HFFc6 (cell line): ENCODE measurements at places on chromosomes 4 and X.

GRCh38 chr4:16641971-16642370 is 256.5 kb downstream of the LDB2 start:
- DNase-seq = peak; percentile 33

- no peak for DNase-seq
These were observed 17.8 kb upstream of the ANOS1 start for GRCh38 chrX:8749697-8750096.

DNA sequence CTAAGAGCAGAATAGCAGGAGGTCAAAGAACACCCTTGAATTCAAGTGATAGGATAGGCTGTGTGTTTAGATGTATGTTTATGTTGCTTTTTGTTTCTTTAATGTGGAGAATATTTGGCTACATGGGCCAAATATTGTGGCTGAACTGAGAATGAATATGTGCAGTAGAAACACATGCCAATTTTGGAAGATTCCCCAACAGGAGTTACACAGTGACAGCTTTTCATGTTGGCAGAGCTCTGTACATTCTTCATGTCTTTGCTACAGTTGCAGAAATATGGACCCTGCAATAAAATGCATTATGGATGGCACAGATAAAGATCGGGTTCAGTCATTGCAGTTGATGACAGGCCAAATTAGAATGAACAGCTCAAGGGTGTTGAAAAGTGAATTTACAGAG is 82.8 kb upstream of the SLC4A4 start:
- DNase-seq = no peak

- no peak for DNase-seq
These were observed 29.7 kb upstream of the IL9R start for GRCh38 chrX:155967653-155968325.

- no peak for DNase-seq
These were observed 56.9 kb downstream of the OPHN1 start for GRCh38 chrX:68376373-68376772.

- DNase-seq = no peak
These were observed 341.4 kb upstream of the NOCT start for GRCh38 chr4:138674209-138674608.

DNA sequence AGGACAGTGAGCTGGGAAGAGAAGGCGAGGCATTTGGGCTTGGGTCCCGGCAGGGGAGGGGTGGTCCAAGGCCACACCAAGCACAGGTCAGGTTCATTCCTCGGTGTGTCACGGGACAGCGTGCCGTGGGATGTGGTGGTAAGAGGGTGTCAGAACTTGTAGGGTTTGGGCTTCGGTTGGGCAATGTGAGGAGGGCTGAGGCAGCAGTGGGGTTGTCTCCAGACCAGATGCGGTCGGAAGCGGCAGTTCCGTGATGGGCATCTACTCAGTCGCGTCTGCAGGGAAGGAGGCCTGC is 22.1 kb downstream of the ADRA2C start:
- DNase-seq = no peak

DNA sequence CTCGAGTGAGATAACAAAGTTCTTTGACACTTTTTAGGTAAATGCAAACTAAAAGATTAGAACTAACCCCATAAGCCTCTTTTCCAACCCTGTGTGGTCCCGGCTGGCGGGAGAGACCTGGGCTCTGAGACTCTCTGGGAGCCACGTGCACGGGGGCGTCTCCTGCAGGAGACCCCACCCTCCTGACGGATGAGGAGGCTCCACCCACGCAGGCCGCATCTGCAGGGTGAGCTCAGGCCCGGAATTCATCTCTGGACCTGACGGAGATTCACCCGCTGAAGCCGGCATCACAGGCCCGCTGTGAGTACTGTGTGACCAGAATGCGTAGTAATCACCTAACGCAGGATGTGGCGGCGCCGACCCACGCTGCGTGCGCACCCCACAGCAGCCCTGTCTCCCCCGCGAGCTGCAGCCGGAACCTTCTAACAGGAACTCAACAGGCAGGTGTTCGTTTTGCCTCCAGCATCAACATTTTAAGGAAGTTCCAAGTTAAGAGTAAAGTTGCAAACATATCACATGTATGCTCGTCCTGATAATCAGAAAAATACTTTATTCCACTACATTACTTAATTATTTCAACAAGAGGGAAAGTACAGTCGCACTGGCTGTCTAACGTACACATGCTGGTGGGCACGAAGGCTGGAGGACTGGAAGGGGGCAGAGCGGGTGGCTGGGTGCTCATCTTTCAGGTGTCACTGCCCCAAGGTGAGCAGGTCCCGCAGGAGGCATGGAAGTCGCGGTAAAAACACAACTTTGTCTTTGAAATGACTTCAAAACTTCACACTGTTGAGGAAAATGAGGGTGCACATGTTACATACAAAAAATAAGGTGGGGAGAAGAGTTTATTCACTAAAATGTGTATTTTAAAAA is 44.5 kb downstream of the FGFRL1 start:
- DNase-seq = no peak

DNA sequence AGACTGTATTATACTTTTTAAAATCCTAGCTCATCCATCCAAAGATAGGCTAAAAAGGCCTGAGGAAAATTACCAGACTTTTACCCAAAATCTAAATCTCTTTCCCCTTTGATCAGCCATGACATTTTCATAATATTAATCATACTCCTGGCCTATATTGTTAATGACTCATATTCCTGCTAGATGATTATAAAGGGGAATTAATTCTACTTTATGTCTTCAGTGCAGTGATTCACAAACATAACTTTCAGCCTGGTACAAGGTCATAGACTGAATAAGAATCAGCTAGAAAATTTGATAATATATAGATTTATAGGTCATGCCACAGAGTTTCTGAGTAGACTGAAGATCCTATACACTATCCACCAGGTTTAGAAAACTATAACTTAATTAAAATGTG is 1905.4 kb downstream of the C4orf33 start:
- no peak for DNase-seq

DNA sequence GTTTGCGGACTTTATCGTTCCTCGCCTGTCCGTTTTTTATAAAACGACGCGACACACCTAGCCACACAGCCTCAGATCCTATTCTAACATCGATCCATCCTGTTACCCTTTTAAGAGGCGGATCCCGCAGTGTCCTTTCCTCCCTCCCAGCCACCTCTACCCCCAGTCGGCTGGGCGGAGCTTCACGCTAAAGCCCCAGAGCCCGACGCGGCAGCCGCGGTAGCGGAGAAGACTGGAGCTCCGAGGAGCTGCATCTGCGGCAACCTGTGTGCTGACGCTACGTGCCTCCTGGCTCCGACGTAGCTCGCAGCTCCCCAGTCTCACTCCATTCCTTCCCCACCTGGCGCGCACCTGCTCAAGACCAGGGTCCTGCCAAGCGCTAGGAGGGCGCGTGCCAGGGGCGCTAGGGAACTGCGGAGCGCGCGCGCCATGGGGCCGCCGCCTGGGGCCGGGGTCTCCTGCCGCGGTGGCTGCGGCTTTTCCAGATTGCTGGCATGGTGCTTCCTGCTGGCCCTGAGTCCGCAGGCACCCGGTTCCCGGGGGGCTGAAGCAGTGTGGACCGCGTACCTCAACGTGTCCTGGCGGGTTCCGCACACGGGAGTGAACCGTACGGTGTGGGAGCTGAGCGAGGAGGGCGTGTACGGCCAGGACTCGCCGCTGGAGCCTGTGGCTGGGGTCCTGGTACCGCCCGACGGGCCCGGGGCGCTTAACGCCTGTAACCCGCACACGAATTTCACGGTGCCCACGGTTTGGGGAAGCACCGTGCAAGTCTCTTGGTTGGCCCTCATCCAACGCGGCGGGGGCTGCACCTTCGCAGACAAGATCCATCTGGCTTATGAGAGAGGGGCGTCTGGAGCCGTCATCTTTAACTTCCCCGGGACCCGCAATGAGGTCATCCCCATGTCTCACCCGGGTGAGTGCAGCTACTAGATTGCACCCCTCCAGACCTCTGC is at the start of gene RNF128:
RNF128 (plus strand) TSS at position 217 of the 953 bp plus-strand sequence; CDS start at position 430, 213 bp downstream.
- DNase-seq = no peak

- DNase-seq = no peak
These were observed 123.3 kb downstream of the CLCN4 start for GRCh38 chrX:10280071-10280470.

GRCh38 chrX:110327336-110327735 is 9.5 kb upstream of the AMMECR1 start:
- DNase-seq = no peak

GRCh38 chr4:188511431-188511830 is 372.2 kb downstream of the TRIML1 start:
- DNase-seq = no peak

- peak; percentile 48 for DNase-seq
These were observed 5.5 kb downstream of the CAMK2D start for GRCh38 chr4:113756005-113756410.

DNA sequence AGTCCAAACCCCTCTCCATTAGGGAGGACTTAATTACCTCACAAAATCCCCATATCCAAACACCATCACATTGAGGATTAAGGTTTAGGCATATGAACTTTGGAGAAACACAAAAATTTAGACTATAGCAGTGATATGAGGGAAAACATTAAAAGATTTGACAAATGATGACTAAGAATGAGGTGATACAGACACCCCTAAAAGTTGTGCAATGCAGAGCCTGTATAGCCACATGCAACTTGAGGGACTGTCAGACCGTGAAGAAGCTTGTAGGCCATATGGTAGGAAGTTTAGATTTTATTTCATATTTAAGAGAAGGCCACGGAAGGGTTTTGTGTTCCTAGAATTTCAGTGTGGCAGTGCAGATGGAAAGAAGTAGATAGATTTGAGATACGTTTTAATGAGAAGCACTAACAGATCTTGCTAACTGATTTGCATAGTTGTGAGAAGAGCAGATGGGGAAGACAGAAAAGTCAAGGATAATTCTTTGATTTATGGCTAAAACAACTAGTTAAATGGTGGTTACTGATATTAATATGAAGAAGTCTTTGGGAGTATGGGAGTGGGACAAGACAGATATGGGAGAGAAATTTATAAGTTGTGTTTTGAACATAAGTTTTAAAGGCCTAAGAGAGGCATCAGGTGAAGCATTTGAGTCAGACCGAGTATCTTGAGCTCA is 5.5 kb upstream of the FIP1L1 start:
- no peak for DNase-seq

DNA sequence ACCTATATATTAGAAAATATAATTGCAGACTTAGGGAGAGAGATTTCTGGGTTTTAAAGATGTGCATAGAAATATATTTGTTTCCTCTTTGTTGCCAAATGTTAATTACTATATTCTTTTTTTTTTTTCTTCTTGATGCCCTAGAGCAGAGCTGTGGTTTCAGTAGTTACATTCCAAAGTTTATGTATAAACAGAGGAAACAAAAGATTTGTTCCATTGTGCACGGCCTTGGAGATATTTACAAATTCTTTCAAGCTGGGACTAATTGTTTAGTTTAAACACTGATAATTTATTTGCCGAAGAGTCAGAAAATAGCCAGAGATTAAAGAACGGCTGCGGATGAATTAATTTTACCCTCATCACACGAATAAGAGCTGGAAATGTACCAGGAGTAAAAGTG is 85.1 kb downstream of the USP46 start:
- no peak for DNase-seq

DNA sequence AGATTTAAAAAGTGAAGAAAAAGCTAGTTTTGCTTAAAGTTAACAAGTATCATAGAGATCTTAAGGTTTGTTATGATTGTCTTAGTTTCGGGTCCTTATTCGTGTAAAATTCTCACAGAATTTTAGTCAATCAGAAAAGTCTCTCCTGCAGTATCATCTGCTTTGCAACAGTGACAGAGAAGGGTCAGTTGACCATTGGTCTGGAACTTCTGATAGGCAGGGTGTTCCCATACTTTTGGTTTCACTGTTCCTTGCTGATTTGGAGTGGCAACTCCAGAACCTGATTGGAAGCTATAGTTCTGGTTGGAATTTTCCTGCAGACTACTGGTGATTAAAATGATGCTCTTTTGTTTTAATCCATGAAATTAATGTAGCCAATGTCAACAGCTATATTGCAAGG is 1.8 kb downstream of the IL15 start:
- DNase-seq = no peak

DNA sequence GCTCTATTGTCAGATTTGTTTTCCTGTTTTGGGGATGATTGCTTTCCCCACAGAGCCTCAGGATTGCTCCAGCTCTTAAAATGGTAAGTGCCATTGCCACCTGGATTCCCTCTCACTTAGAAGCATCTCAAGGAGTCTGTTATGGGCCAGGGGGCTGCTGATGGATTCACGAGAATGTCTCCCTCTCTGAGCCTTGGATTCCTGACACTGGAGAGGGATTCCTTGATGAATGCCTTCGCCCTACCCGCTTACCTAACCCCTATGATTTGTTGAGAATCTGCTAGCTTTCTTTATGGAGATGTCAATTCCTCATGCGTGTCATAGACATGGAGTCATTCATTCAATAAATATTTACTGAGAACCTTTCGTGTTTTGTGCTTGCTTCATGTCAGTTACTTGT is 36.9 kb upstream of the TENM3 start:
- no peak for DNase-seq

- DNase-seq = no peak
These were observed at the start of gene MAOA for GRCh38 chrX:43656005-43656494. Gene MAOA (plus strand): TSS chrX:43656299. CDS start chrX:43656342, 43 bp downstream.

GRCh38 chr4:55364691-55365344 is 18.8 kb downstream of the SRD5A3 start:
- DNase-seq = no peak

GRCh38 chr4:81883530-81884450 is 412.1 kb upstream of the RASGEF1B start:
- DNase-seq = no peak

DNA sequence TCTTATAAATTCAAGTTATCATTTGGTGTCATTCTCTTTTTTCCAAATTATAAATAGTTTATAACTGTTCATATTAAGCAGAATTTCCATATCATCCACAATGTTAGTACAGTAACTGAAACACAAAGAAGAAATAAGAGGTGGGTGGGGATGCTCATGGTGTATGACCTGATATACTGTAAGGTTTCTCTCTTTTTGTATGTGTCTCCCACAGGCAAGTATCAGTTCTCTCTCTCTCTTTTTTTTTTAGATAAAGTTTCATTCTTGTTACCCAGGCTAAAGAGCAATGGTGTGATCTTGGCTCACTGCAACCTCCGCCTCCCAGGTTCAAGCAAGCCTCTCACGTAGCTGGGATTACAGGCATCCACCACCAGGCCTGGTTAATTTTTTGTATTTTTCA is 43.7 kb upstream of the UGT2A3 start:
- no peak for DNase-seq

- DNase-seq = no peak
These were observed 68.8 kb downstream of the ARFIP1 start for GRCh38 chr4:152848508-152848907.
